Stimulated activated CD8-positive, alpha-beta memory T cell treated with anti-CD3 and anti-CD28 coated beads, Interleukin-4, amount 100 ng/mL, for 1 hour (primary cell): ENCODE measurements at places on chromosomes 5 and 9.

DNA sequence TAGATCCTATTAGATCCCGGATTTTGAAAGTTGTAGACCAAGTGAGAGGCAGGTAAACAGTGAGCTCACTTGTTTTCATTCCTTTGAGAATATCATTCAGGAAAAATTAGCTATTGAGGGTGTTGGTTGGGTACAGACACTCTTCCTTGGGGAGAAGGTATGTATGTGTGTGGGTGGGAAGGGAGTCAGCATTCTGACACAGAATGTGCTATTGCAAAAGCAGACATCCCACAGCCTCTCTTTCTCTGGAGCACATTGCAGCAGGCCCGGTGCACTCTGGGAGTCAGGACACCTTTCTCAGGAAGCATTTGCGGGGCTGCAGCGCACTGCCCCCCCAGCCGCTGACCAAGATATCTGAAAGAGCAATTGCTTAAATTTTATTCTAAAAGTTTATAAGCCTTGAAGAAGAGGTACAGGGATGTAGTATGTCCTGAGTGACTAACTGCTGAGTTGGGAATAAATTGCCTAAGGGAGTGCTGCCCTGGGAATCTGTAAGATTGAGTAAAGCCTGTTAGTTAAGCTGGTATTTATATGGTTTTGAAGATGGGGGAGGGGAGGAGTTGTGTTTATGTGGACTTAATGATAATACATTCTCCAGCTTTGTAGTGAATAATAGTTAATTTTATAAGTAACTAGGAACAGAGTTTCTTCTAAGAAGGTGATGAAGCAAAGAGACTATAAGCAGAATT, 5.2 kb downstream of the TNFAIP8 start:
- no peak for DNase-seq

DNA sequence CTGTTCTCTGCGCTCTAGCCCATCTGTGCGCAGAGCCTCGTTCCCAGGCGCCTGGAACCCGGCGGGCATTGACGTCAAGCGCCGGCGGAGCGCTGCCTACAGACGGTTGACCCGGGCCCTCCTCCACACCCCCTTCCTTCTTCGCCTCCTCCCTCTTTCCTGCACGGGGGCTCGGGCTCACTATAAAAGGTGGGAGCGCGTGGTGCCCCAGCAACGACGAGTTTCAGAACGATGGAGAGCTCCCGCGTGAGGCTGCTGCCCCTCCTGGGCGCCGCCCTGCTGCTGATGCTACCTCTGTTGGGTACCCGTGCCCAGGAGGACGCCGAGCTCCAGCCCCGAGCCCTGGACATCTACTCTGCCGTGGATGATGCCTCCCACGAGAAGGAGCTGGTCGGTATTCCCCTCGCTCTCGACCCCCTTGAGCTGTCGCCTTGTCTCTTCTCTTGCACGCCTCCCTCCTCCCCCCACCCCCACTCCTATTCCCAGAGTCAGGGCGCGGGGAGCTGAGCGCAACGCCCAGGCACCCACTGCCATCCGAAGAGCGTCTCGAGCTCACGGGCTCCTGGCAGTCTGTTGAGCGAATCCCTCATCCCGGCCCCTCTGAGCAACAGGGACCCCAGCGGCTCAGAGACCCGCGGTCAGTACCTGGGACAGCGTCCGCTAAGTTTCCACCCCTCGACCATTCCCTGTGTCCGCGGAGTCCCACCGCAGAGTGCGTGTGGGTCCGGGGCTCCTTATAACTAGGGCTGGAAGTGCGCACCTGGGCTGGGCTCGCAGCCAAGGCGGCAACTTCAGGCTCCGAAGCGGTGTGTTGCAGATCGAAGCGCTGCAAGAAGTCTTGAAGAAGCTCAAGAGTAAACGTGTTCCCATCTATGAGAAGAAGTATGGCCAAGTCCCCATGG, at the start of gene CARTPT:
CARTPT (plus strand) TSS at position 213 of the 902 bp plus-strand sequence; CDS start at position 232, 19 bp downstream.
- no peak for DNase-seq

GRCh38 chr9:121598167-121598964, 53.1 kb upstream of the DAB2IP start:
- no peak for DNase-seq

GRCh38 chr5:40442346-40442745, 237.4 kb upstream of the PTGER4 start:
- no peak for DNase-seq

GRCh38 chr9:93645149-93645889, 68.9 kb downstream of the PHF2 start:
- DNase-seq, result no peak

GRCh38 chr9:124222918-124223720, 34.6 kb upstream of the NEK6 start:
- no peak for DNase-seq

- no peak for DNase-seq
Measured at GRCh38 chr5:33608344-33609041, 167.7 kb downstream of the TARS1 start.

- DNase-seq, result no peak
Measured at GRCh38 chr9:33153666-33154065, 13.5 kb downstream of the B4GALT1 start.

DNA sequence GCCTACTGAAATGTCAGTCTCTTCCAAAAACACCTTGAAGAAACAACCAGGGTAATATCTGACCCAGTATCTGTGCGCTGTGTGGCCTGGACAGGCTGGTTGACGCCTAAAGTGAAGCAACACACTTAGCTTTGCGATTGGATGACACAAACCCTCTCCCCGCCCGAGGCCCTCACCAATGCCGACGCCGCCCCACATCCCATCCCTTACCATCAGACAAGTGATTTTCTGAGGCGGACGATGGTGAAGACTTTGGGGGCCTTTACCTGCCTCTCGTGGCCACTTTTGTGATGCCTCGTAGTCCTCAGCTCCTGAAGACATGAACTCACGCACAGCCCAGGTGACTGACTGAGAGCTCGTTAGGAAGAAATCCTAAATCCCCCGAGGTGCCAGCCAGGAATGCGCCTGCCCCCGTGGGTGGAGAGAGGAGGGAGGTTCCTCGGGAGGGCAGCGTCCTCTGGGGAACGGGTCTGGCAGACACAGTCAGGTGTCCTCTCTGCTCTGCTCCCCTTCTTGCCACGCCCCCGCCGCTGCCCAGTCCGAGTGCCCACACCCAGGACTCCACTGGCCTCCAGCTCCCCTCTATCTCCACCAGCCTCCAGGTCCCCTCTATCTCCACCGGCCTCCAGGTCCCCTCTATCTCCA, 31.0 kb upstream of the RXRA start:
- DNase-seq, result no peak

DNA sequence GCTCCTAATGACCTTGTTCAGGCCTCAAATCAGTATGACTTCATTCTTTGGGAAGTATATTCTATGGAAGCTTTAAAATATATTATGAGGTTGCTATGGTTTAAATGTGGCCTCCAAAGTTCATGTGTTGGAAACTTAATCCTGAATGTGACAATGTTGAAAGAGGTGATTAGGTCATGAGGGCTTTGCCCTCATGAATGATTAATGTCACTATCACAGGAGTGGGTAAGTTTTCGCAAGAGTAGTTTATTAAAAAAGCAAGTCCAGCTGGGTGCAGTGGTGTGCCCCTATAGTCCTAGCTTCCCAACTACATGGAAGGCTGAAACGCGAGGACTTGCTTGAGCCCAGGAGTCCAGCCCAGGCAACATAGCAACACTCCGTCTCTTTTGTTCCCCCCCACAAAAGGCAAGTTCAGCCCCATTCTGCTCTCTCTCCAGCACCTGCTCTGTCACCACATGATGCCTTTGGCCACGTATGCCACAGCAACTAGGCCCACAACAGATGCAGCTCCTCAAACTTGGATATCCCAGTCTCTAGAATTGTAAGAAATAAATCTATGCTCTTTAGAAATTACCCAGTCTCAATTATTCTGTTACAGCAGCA, 105.3 kb downstream of the SIL1 start:
- no peak for DNase-seq

DNA sequence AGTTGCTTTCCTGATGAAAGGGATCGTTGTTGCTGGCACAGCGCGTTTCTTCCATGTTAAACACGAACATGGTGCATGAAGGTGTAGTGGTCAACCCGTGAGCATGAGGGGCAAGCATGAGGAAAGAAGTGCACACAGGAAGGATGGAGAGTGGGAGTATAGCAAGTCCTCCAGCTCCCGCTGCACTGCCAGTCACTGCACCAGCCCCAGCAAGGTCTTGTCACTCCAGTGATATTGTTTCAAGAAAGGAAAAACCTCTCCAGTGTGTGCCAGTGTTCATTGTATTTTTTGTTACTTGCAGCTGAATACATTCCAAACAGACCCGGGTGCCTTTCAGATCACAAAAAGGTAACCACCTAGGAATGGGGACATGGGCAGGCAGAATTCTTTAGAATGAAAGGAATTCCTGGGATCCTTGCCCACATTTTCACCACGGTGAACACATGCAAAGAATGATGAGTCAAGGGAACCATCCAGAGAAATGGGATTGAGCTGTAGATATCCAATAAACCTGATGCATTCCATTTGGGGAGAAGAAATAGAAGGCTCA, 186.3 kb downstream of the AOPEP start:
- no peak for DNase-seq

DNA sequence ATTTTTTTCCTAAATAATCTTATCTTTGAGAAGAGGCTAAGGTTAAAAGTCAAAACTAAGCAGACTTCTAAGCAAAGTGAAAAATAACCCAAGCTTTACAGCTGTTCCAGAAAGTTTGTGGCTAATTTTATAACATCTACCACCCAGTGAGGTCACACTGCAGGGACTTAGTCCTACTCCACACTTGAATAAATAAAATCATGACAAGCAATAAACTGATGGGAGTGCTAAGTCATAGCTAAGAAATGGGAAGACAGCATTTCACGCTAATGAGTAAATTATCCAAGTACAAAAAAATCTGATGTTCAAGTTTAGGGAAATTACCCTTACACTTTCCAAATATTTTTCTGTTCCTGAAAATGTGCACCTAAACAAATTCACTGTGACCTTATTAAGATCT, 47.7 kb downstream of the ZNF608 start:
- DNase-seq, result no peak

DNA sequence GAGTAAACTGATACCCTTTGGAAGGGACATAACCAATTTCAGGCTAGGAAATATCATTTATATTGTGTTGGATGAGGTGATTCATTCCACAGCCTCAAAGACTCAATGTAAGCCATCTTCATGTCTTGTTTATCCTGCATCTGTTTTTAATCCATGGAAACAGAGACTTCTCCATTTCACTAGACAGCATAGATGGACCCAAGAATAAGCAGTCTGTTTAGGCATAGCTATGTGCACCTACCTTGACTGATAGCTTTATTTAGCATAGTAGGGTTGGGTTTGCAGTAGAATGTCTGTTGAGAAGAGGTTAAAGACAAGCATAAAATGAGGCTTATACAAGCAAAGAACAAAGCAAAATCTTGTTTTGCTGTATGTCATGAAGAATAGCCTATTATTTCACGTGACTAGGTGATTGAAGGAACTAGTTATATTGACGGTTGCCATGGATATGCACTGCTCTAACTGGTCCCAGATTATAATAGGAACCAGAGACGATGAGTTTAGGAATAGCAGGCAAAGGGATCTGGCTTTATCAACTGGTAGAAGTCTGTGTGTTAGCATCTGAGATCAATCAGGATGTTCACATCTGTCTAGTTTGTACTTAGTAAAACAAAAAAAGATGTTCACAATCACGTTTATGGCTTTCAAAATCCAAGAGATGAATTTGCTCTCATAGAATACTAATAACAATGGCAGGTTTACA, 154.8 kb upstream of the KLF9 start:
- DNase-seq, result no peak

DNA sequence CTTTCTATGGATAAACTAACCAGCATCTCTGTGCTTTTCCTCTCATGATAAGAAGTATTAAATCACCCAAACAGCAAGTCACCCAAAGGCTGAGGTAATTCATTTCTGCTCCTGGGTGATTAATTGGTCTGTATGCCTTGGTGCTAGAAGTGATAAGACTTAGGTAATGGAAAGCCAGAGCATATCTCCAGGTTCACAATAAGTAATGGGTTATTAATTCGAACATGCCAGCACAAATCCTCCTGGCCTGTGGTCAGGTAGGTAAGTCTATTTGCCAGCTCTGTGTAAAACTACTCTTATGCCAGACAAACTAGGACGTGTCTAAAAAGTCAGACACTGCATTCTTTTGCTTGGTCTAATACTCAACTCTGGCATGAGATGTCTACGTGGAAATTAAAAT, 11.2 kb upstream of the ENC1 start:
- DNase-seq, result no peak

DNA sequence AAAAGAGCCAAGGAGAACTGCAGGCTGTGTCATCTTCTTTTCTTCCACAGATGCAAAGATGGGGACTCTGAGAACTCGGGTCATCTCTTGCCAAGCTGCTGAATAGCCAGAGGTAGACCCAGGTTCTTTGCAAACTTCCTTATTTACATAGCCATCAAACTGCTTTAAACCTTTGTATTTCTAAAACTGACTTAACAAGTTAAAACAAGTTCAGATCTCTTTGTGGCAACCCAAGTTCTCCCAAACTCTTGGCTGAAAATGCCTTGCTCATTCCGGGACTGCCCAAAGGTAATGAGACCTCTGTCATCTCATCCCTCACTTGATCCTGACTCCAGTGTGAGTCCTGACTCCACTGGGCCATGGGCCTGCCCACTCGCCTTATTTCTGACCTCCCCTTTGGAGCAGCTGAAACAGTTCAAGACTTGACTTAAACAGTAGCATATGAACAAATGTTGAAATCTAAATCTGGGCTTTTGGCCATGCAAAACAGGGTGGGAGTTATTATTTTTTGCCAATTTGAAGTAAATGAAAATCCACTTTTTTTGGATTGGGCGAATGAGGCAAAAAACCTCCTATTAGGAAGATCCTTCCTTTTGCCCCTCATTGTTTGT, 50.6 kb downstream of the FBXL7 start:
- no peak for DNase-seq

- DNase-seq, result no peak
Measured at GRCh38 chr5:174625591-174626350, 98.6 kb upstream of the MSX2 start.

DNA sequence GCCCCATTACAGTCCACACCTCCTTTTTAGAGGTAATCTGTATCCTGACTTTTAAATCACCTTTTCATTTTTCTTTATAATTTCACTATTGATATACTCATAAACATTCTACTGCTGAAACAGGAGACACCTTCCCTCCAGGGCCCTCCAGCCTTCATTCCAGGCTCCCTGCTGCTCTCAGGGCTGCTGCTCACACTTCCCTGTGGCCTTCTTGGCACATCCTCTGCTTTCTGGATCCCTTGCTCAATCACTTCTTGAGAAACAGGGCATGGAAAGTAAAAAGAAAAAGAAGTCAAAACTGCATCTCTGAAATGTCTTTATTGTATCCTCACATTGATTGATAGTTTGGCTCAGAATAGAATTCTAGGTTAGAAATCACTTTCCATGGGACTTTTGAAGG, 19.3 kb upstream of the WNT8A start:
- no peak for DNase-seq
